ENCODE measurements at places on chromosomes 16 and 17. TPM values are rescaled to one million over a fixed set of nuclear protein-coding genes. Genes with fewer than 3 reads are reported as not detected.

The TBC1D3E gene
- not detected for total RNA-seq

The ALG1 gene
- total RNA-seq = 26.8 TPM

The OR3A3 gene
- not detected for total RNA-seq

The HCRT gene
- not detected for total RNA-seq

The NOTUM gene
- under 0.01 TPM for total RNA-seq

The CD300E gene
- not detected for total RNA-seq

The TAC4 gene
- total RNA-seq = not detected

The B3GNT9 gene
- 36.5 TPM for total RNA-seq

The SLFN13 gene
- 3.0 TPM for total RNA-seq

The ACSM5 gene
- total RNA-seq = 0.26 TPM

The PERCC1 gene
- not detected for total RNA-seq

The ELMO3 gene
- 0.66 TPM for total RNA-seq

The ESRP2 gene
- total RNA-seq = not detected

The KRTAP4-6 gene
- total RNA-seq = not detected

The MED9 gene
- total RNA-seq = 8.5 TPM

The RPL19 gene
- 2,471 TPM for total RNA-seq

The SDR42E2 gene
- not detected for total RNA-seq

Measured in aortic smooth muscle cell (primary cell).